Ascending aorta (tissue), 2 donors: ENCODE measurements at places on chromosomes 6 and 20.
A peak's percentile ranks its signal among the peaks of the same experiment; 100 is the strongest.

GRCh38 chr6:112343390-112343789 is 3.7 kb upstream of the RFPL4B start:
- DNase-seq, result no peak

GRCh38 chr20:57615445-57615811 is 4.8 kb downstream of the ZBP1 start:
- no peak for DNase-seq

DNA sequence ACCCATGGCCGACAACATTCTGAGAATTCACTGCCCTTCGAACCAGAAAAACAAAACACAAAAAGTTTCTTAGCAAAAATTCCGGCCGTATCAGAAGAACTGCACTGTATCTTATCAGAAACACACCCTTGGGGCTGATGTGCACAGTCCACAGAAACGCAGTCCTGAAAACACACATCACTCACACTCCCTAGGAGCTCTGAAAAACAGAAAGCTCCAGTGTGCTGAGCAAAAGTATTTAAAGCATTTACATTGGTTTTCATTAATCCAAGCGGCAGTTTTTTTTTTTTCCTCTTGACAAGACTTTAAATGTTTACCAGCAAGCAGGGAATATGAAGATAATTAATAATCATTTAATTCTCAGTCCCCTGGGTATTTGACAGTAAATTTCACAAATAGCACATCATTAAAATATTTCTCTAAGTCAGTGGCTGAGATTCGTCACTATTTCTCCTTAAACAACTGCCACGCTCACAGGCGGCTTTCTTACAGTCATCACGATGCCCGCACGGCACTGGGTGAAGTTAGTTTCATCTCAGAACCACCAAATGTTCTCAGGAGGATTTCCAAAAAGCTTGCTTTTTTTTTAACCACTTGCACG is 13.3 kb downstream of the NFATC2 start:
- no peak for DNase-seq

GRCh38 chr20:41176711-41177552 is 39.6 kb downstream of the PLCG1 start:
- DNase-seq, result no peak

DNA sequence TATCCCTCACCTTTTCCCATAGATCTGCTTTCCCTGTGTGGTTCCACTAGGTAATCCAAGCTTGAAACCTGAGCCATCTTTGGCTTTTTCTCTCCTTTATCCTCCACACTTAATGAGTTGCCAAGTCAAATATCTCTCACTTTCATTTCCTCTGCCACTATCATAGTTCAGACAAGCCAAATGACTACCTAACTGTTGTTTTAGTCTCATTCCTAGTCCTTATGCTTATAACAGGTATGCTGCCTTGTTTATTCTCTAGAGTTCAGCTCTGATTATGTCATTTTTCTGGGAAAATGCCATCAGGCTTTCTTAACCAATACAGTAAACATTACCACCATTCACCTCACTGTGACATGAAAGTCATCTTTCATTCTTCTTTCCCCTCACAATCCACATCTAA is 6.5 kb downstream of the EFHC1 start:
- DNase-seq, result no peak

DNA sequence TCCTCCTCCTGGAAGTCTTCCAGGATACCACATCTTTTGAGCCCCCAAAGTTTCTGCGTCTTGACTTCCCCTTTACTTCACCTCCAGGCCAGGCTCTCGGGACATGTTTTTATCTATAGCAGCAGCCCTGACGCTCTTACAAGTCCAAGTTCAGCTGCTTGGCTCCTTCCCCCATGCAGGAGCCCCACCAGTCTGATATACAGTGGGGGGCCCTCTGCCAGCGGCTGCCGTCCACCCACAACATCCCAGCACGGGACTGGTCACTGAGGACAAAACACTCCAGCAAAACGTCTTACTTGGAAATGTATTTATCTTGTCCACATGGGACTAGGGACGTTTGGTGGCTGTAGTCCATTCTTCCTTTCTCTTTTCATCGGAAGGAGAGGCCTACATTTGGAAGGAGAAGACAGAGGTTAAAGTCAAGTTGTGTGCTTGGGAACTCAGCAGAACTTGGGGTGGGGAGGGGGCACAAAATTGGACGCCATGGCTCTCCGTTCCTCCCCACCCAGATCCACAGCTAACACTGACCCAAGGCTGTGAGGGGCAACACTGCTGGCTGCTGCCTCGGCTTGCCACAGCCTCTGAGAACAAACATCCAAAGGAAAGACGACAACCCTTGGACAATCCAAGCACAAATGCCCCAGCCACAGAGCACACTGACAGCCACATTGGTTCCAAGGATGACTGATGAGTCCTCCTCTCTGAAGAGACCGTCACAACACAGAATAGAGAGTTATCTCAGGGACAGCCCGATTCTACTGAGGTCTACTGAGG is 79.2 kb downstream of the PRND start:
- no peak for DNase-seq

GRCh38 chr6:19538096-19538495 is 299.1 kb upstream of the ID4 start:
- DNase-seq, result no peak

DNA sequence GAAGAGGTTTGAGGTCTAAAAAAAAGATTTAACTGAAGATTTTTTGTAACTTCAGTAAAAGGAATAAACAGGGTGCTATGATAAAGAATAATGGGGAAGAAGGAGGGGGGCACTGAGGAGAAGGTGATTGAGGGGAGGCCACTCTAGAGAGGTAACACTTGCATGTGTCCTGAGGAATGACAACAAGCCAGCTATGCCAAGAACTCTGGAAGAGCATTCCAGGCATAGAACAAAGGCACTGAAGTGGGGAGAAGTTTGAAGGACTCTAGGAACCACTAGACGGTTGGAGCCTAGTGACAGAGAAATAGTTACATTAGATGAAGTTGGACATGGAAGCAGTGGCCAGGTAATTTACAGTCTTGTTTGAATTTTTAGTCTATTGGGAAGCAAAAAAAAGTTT is 10.8 kb upstream of the SF3B5 start:
- DNase-seq, result no peak

- no peak for DNase-seq
Observed at GRCh38 chr6:45191414-45191813, 136.7 kb upstream of the RUNX2 start.

DNA sequence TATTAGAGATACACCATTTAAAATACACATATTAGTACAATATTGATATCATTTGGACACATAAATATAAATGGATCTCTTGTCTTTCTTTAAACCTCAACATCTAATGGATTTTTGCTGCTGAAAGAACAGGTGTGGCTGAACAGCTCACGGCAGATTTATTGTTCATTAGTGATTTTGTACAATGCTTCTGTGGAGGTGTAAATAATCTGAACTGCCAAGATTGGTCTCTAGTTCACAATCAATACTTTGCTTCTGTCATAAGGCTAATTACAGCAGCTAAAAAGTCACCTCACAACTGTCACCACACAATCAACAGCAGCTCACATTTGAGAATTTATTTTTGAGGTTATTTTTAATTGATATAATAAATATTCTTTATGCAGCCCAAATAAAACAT is 162.0 kb upstream of the SIM1 start:
- no peak for DNase-seq

DNA sequence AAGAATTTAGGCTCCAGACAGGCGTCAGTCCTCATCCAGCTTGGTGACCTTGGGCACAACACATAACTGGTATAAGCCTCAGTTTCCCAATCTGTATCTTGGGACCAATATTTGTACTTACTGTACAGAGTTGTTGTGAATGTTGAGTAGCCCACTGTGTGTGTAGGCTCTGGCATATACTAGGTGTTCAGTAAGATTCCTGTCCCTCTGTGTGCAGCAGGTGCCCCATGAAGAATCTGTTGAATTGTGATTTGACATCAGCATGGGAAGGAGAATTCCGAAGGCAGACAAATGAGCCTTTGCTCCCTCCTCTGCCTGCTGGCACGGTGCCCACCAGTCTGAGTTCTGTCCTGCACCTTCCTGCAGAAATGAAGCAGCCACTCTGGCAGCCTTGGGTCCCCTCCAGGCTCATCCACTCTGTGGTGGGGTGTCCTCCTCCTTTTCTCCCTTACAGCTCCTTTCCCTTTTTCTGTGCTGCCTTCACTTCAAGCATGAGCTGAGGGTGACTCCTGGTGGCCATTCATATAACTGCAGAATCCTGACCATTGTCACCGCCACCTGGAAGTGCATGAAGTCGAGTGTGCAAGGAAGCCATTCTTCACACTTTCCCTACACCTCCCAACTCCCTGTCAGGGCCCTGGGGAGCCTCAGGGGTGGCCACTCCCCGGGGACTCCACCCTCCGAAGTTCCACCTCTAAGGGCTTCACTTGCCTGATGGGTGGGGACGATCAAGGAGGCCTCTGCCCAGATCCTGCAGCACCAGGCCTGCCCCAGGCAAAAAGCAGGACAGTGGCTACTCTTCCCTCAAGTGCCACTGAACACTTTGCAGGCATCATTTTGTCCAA is 48.2 kb downstream of the MRPL14 start:
- no peak for DNase-seq

DNA sequence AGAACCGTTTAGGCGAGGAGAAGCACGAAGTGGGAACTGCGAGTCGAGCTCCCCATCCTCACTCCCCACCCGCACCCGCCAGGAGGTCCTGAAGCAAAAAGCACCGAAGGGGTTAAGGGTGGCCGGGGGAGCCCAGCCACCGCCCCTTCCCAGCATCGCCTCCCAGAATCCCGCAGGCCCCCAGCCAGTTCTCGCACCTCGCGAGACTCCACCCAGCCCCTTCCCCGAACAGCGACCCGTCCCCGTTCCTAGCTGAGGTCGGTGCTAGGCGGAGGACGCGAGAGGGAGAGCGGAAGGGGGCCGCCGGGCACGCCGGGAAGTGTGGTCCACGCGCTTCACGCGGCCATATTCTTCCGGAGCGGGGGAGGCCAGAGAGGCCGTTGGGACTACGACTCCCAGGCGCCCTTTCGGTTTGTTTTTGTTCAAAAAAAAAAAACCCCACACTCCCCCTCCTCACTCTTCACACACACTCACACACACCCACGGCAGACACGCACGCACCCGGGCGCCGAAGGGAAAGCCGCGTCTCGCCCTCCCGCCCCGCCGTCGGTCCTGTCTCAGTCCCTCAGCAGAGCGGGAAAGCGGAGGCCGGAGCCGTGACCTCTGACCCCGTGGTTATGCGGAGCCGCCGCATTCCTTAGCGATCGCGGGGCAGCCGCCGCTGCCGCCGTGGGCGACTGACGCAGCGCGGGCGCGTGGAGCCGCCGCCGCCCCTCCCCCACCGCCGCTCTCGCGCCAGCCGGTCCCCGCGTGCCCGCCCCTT is at the start of gene ASXL1:
TSS of gene ASXL1 (plus strand) at position 463 of the 763 bp plus-strand sequence. CDS start 445 bp downstream, outside the sequence.
- peak; percentile 84 for DNase-seq

GRCh38 chr20:31637660-31638059 is at the start of gene COX4I2:
Gene COX4I2 (plus strand): TSS chr20:31637912. CDS start chr20:31639018, 1,106 bp downstream.
- no peak for DNase-seq

DNA sequence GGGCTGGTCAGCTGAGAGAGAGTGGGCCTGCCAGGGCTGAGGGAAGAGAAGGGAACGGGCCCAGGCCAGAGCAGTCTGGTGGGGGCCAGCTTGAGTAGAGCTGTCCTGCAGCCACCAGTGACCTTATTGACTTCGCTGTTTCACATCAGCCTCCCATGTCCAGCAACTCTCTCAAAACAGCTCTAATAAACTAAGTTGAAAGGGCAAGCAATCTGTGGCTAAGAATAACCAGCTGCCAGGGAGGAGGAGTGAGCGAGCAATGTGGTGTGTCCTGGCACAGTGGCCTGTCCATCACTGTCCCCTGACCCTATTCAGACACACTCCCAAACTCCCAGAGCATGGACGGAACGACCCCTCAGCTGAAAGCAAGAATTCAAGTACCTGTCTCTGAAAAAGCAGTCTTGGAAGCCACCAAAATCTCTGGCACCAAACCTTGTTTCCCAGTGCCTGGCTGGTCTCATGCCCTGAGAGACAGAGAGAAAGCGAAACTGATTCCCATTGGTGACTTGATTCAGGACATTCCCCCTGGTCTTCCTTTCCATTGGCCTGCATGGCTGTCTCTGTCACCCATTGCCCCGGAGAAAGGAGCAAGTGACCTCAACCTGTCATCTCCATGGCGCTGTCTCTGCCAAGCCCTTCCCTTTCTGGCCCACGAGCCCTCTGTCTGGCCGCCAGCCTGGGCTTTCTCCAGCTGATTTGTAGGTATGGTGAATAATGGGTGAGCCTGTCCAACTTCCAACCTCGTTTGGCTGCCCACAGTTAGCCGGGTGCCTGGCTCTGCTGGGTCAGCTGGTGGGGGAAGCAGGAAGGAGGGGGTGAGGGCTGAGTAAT is at the start of gene DDO:
TSS of gene DDO (minus strand) at position 490 of the 831 bp plus-strand sequence. CDS start 2,113 bp downstream, outside the sequence.
- peak; percentile 95 for DNase-seq

- DNase-seq, result no peak
Observed at GRCh38 chr6:116011520-116011919, 49.2 kb downstream of the FRK start.

DNA sequence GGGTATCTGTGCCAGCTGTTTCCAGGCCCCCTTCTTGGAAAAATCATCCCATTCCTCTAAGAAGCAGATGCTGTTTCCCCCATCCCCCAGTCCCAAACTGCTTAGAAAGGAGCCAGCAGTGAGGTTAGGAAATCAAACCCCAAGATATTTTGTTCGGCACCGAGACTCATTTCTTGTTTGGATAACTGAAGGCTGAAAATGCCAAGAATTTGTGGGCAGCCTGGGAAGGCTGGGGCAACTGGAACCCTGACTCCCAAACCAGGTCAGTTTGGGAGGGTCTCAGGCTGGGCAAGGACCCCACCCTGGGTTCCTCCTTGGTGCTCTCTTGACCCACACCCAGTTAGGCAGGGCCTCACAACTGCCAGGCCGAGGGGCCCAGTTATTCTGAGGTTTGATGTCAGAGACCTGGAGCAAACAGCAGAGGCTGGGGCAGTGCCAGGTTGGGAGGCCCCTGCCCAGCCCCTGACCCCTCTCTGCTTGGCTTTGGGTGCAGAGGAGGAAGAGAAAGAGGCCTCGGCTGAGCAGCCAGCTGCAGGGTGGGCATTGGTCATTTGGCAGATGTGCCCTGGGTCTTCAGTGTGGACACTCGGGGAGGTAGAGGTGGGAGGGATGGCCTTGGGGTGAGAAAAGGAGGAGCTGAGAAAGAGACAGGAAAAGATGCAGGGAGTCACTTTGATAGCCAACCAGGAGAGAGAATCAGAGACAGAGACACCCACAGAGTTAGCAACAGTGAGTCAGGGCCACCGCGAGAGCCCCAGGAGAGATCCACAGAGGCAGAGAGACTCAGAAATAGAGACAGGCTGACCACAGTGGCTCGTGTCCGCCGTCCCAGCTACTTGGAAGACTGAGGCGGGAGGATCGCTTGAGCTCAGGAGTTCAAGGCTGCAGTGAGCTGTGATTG is 5.0 kb downstream of the ANGPT4 start:
- DNase-seq, result no peak

GRCh38 chr6:144250276-144250675 is 34.9 kb upstream of the UTRN start:
- DNase-seq, result no peak
